Stimulated activated naive CD8-positive, alpha-beta T cell treated with anti-CD3 and anti-CD28 coated beads, Interleukin-15, amount 100 ng/mL, for 72 hours (primary cell): ENCODE measurements at places on chromosomes 3 and 15.

DNA sequence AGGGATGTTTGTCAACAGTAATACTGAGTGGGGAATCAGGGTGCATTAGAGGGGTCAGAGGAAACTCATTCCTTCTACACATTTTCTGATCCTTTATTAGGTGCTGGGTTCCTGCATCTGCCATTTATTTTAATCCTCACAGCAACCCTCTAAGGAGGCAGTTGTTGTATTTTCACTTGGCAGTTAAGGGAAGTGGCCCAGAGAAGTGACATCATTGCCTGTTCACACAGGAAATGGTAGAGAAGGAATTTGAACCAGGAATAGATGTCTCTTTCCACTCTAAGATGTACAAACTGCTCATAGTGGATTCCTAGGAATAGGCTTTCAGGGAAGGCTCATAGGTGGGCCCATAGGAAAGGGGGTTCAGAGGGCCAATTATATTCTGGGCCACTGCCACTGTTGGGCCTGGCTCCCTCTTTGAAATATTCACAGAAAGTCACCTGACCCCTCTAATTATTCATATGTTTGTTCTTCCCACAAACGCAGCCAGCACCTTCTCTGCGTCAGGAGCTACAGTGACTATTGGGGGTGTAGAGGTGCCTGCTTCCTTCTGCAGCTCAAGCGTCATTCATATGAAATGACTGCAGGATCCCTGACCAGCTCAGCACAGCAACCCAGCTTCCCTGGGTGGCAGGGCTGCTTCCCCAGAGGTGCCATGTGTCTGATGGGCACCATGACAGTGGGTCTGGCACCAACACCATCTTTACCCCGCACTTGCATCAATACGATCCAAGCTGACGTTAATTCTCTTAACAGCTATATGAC is 163.9 kb upstream of the SMAD3 start:
- DNase-seq: no peak

DNA sequence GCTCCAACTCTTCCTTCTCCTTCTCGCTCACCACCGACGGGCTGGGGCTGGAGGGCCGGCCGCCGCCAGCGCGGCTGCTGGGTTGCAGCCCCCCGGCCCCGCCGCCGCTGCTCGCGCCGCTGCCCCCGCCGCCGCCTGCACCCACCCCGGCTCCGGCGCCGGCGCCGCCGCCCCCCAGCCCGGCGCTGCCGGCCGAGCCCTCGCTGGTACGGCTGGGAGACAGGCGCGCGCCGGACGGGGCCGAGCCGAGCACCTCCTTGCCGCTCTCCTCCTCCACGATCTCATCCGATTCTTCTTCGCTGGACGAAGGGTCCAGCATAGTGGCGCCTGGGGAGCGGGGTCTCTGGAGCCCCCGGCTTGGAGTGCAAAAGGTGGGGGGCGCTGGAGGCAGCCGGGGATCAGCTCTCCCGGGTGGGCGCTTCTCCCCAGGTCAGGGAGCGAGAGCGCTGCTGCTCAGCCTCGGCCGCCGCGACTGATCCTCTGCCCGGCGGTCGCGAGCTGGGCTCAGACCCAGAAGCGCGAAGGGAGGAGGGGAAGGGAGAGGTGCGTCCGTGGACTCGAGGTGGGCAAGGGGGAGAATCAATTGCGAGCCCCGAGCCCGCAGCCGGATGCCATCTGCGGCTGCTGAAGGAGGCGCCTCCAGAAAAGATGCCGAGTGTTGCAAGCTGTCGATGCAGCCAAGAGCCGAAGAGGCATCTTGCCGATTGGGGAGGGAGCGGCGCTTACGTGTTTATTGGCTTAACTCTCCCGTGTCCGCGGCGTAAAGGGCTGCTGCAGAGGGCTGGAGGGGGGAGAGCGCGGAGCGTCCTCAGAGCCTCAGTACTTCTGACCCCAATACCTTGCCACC is at the start of gene CADPS:
Gene CADPS (minus strand): TSS at position 706 of the 847 bp plus-strand sequence. CDS start 387 bp downstream, at position 319.
- DNase-seq: no peak

GRCh38 chr3:167350245-167350862 is 29.7 kb downstream of the ZBBX start:
- DNase-seq: no peak

DNA sequence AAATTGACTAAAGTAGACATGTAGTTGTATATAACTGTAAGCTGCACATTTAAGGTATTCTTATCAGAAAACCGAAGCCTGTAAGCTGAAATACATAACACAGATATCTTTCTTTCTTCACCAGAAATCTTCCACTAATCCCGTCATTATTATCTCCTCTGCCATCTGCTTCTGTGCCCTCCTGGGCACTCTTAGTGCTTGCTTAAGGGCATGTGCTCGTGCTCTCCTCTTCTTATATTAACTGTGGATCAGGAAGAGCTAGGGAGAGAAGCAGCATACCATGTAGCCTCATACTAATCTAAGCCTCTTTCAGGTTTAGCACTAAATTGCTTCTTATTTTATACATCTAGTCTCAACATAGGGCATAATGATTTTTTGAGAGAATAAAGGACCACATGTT is 60.8 kb downstream of the RIOX2 start:
- DNase-seq: no peak

- DNase-seq: no peak
These were observed 326.3 kb downstream of the ARRDC4 start for GRCh38 chr15:98286831-98287230.

GRCh38 chr3:173819368-173819767 is 421.8 kb downstream of the NLGN1 start:
- no peak for DNase-seq

DNA sequence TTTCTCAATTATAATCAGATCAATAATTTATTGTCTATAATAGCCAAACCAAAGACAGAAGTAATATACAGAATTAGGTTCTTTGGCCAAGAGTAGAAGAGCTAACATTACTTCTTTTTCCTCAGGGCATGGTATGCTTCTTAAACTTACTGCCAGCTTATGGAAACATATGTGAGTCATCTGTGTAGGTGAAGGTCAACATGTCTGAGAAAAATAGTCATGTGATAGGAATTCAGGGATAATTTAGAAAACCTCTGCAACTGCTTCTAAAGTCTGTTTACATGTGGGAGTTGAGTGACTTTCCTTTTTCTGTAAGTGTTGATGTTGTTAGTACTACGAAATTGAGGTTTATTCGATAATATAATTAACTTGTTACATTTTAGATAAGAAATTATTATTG is 19.2 kb upstream of the MAP6D1 start:
- no peak for DNase-seq

DNA sequence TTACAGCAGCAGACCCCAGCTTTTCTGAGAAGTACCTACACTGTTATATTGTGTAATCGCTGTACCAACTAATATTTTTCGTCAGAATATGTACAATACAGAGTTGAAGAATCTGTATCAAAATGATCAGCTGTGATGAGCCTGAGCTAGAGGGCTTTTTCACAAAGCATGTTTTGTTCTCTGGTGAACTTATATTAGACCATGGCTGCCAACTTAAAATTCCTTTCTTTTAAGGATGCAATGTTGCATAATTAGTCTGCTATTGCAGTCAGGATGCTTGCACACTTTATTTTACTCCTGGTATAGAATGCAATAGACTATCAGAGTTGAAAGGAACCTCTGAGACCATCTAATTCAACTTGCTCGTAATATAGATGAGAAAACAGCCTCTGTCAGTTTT is 127.8 kb downstream of the RBMS3 start:
- no peak for DNase-seq

DNA sequence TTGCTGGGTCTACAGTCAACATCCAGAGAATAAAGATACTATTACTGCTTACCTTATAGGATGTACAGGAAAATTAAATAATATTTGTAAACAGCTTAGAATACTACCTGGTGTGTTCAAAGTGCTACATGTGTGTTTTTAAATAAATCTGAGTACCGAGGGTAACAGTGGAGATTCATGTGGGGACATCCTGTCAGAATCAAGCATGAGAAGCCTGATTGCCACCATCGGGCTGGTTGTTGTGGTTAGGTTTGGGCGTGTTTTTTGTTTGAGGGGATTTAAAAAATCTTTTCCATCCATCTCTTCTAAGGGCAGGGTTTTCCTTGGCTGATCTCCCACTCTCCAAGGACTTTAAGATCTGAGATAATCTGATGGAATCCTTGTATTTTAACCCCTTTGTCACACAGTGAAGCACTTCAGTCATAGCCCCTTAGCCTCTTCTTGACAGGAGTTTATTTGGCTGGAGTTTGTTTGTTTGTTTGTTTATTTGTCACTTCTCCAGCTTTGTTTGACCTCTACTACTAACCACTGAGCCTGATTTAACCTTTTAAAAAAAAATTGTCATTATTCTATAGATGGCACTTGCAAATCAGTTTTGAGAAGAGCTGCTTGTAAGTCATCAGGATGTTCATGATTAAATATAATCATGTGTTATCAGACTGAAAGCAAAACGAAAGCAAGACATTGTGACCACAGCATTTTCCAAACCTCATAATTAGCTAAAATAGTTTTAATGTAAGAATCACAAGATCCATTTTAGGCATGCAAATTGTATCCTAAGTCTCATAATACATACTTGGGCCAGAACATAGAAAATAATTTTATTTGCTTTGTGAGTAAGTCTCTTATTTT is 72.8 kb upstream of the RARB start:
- DNase-seq: no peak

DNA sequence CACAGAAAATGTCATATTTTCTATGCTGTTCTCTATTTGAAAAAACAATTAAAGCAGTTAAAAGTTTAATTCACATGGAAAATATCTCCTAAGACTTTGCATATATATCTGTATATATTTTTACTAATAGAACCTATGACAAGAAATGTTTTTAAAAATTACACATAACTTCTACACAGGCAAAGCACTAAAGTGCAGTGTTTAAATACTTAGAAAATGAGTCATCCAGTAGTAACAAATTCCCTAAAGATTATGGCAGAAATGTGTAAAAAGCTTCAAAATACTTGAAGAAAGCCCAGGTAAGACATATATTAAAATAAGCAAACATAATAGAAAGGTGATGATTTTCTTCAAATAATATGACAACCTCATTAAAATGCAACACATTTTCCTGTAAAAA is 236.6 kb downstream of the TBC1D5 start:
- no peak for DNase-seq

DNA sequence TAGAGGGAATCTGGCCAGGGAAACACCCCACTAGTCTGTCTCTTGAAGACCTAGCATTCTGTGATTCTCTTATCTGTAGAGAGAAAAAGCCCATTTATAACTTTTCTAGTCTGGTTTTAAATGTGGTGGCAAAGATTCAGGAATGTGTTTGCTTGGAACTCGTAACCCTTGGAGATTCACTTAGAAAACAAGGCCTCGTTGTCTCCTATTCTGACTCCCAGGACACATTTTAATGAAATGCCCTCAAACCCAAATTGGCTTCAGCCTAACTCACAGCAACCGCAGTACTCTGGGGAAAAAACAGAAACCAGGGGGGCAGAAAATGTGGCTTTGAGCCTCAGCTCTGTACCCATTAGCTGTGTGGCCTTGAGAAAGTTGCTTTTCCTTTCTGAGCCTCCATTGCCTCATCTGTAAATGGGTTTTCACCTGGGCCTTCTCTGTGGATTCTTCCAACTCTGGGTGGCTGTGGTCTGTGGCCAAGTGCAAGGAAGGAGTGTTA is 36.5 kb downstream of the RPLP1 start:
- no peak for DNase-seq

GRCh38 chr15:34470892-34471291 is 33.3 kb upstream of the GOLGA8A start:
- DNase-seq: no peak

DNA sequence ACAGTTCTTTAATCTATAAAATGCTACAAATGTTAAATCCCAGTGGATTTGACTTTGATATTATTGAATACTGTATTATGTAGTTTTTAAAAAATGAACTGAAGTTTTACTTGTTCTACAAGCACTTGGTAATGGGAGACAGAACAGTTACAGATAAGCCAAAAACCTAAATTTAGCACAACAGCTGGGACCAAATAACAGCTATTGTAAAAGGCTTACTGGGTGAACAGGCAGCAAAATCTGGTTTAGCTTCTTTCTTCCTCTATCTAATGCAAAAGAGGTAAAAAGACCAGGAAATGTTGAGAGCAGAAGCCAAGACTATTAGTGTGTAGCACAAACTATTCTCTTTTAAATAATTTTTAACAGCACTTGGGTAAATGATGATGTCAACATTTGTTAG is 1.6 kb upstream of the ATOSA start:
- DNase-seq: no peak

GRCh38 chr3:124654470-124654845 is 75.8 kb upstream of the UMPS start:
- DNase-seq: no peak

- no peak for DNase-seq
These were observed 103.1 kb downstream of the CNTN6 start for GRCh38 chr3:1195947-1196346.
